NCI-H524 treated with DMSO at 0.1 percent for 48 hours (cell line): ENCODE measurements at places on chromosomes 3 and 15.

GRCh38 chr3:101219842-101220560 is 100.4 kb downstream of the IMPG2 start:
- DNase-seq, result no peak

DNA sequence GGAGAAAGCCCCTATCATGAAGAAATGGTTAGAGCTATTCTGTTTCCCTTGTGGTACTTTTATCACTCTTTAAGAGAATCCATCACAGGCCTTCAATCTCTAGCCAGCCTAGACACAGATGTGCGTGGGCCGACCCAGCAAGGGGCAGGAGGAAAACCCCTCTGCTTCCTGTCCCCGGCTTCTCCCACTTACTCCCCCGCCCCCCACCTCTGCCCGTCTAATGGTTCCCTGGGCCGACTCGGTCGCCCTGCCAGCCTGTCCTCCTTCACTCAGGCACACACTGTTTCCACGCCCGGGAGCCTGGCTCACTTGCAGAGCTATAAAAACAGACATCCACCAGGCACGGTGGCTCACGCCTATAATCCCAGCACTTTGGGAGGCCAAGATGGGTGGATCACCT is 58.3 kb upstream of the TFRC start:
- DNase-seq, result no peak

DNA sequence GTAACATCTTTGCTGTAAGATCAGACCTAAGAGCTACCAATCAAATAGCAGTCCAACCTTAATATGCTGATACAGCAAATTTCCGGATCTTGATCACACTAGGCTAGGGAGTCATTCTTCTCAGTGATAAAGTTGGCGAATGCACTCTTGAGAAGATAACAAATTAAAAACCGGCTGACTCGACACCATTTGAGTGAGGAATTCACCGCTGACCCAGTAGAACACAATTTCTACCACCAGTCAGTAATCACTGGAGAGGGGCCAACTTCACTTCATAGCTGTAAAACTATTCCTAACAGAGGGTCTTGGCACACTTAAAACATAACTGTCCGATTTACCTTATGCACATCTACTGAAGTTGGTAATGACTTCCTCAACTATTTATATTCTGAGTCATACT is 47.2 kb downstream of the MEIS2 start:
- no peak for DNase-seq

- DNase-seq, result no peak
Measured at GRCh38 chr3:65172209-65172608, 484.4 kb upstream of the ADAMTS9 start.

DNA sequence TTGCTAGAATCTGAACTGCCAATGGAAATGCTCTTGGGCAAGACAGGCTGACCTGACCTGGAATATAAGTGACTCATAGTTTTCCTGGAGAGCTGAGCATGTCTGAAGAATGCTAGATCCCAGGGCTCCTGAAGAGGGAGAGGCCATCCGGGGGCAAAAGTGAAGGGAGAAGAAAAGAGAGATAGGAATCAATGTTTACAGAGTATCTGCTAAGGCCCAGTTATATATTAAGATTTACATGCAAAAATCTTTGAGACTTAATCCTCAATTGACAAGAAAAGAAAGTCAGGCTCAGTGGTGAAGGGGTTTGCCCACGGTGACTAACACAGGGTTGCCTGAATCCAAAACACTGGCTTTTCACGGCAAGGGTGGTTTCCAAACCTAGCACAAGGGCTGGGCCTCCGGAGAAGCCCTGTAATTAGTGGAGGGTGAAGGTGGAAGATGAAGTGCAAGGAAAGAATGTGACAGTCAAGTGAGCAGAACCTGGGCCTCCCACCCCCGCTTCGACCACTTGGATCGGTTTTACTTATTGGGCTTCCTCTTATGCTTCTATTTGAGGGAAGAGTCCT is 91.7 kb upstream of the FGF12 start:
- no peak for DNase-seq

DNA sequence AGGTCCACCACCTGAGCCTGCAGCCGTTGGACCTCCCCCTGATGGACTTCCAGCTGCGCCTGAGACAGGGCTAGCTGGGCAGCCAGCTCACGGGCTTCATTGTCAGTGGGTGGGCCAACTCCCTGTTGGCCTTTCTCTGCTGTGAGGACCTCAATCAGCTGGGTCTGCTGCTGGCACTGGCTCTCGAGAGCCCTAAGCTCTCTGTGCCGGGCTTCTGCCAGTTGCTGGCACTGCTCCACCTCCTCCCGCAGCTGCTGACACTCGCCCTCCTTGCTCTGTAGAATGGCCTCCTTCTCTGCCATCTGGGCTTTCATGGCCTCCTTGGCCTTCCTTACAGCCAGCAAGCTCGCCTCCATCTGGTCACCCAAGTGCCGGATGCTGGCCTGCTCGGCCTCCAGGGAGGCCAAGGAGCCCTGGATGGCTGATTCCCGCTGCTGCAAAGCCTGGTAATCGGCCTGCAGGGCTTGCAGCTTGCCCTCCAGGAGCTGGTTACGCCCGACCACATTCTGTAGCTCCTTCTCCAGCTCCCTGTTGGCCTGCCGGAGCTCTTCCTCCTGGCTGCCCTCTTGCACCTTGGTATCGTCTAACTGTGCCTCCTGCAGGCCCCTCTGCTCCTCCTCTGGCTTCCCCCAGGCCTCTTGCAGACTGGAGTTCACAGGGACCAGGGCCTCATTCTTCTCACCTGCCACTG is 23.8 kb downstream of the CXCR6 start:
- no peak for DNase-seq

GRCh38 chr3:108251265-108251664 is 29.0 kb upstream of the IFT57 start:
- DNase-seq, result no peak

- DNase-seq, result no peak
Measured at GRCh38 chr15:80160570-80161156, 7.9 kb downstream of the FAH start.

- DNase-seq, result no peak
Measured at GRCh38 chr15:48002767-48003166, 118.0 kb upstream of the SLC24A5 start.

DNA sequence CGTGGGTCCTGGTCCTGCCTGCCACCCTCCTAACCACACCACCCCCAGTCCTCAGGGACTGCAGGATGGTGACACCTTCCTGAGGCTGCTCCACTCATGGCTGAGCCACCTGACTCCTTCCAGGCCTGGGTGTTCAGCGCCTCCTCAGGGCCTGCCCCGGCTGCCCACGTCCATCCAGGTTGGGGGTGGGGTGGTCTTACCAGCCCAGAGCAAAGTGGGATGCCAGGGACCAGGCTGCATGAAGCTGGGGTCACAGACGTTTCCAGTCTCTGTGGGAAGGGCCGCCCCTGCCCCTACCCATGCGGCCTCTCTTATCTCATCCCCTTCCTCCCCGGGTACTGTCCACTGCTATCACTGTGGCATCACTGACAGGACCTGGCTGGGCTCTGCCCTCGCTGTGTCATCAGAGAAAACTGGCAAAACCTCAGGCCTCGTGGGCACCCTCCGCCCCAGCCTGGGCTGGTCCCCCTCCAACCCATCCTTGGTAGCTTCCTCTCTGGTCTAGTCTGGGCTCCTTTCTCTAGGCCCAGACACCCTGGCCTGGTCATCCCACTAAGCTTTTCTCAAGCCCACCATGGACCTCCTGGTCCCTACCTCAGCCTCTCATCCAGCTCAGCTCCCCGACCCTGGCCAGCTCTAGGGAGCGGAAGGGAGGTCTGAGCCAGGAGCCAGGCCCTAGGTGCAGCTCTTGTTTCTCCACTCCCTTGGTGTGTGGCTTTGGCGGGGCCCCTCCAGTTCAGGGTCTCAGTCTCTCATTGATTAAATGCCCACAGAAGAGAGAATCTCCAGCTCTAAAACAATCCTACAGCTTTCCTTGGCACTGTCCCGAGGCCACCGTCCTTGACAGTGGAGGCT is 32.9 kb downstream of the WNT7A start:
- no peak for DNase-seq

DNA sequence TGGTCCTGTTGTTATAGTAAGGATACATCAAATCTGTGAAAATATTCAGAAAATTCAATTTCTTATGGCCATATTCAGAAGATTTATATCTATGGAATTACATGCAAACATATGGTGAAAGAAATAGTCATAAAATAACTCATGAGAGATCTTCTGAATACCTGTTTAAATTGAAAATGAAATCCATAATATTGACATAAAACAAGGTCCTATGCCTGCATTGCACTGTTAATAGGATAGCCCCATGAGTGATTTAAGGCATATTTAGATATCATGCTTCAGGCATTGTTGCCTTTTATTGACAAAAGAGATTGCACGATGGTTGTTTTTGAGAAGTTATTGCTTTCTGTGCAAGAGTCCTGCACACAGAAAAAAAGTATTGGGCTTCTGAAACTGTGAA is 591.7 kb upstream of the ZNF717 start:
- DNase-seq, result no peak

DNA sequence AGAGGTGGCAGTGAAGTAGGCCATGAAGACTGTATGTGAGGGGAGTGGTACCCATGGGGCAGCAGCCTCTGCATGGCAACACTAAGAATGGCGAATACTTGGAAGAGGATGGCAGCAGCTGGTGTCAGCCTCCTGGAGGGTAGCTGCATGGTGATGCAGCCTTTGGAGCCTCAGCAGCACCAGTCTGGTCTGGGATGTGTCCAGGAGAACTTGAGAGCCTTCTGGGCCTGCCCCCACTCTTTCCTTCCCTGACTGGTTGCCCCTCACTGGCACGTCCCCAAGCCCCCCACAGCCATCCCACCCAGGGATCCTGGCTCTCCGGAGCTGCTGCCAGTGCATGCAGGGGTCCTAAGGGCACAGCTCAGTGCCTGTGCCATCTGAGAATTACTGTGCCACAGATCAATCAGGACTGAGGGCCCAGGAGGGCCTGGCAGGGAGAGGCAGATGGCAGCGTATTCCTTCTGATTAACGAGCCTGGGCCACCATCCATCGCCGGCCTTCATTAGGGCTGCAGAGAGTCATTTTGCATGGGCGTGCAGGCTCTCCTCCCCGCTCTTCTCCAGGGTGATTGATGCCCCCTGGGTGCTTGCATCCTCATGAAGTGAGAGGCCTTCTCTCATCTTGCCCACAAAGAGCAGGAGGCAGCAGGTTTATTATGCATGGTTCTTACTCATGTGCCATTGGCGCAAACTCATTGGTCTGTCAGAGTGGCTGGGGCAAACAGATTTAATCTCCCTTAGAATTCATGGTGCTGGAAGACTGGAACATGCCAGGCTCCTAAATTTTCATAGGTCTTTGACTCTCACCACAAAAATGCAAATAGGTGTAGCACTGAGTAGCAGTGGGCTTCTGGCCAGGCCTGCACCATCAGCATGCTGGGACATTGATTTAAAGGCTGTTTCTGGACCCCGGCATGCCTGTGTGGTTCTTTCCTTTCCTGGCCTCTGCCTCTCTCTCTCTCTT is 116.8 kb downstream of the EPHB1 start:
- DNase-seq, result no peak

- DNase-seq, result no peak
Measured at GRCh38 chr15:90901175-90902039, 1.7 kb upstream of the MAN2A2 start.

GRCh38 chr15:74370471-74370870 is 3.0 kb upstream of the CYP11A1 start:
- no peak for DNase-seq

DNA sequence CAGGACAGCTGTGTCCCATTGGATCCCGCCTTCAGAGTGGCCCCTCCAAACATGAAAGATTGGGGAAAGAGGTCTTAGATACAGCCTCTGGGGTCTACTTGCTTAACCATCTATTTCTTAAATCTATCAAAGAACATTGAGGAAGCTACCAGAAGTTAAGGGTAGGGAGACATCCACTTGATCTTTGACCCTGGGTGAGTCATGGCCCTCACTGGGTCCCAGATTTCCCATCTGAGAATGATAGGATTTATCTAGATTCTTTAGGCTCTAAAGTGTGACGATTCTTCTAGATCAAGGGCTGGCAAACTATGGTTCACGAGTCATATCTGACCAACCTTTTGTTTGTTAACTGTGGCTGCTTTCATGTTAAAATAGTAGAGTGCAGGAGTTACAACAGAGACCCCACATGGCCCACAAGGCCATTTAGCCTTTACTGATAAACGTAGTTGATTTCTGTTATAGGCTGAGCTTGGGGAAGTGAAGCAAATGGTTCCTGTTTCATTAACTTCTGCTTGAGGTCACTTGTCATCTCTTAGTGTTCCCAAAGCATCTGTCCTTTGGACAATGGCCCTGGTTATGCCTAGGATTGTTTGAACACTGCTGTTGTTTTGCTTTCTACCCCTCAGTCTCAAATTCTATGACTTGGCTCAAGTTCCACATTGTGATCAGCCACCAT is 8.0 kb downstream of the MUC13 start:
- no peak for DNase-seq

DNA sequence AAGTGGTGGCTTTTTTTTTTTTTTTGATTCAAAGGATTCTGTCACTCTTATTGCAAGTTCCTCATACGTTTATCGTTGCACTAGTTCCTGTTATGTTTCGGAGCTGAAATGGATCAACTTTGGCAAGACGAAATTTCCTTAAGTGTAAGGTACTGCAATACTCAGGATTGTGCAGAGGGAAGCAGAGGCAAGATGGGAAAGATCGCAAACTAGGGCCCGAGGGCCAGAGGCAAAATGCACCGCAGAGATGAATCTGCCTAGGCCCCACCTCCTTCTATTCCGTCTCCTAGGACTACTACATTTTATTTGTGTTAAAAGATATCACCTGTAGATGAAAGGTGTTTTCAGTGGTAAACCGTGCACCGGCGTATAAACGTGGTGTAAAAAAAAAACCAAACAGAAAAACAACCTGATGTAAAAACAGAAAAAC is 331 bp downstream of the RNU6-1 start:
- peak; percentile 71 for DNase-seq

DNA sequence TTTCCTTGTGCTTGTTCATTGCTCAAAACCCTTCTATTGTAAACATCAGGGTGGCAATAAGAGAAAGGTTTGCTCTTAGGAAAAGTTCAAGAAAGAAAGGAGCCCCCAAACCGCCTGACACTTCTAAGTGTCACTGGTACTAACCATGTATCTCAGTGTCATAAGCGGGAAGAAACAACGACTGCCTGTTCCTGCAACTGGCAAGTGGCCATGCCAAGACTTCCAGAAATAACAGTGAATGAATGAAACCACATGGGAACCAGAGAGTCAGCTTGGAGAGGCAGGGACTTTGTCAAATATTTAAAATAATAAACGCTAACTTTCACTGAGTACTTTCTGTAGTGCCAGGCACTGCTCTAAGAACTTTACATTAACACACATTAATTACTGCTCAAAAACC is 1.1 kb downstream of the PLSCR2 start:
- DNase-seq, result no peak

DNA sequence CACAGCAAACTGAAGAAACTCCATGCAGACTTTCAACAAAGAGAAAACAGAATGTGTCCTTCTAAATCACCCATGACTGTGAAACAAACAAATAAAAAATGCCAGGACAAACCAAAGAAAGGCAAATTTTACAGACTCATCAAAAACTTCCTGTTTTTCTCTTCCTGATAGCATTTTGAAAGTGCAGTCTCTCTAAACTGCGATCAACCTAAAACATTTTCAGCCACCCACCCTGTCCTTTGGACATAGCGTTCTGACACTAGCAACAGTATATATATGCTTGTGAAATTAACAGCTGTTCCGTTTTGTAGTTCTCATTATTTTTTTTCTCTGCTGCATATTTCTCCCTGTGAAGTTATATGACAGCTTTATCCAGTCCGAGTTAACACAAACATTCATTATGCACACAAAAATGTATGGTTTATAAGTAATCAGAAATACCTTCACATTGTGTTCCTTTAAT is 151.7 kb downstream of the FBN1 start:
- DNase-seq, result no peak

- DNase-seq, result no peak
Measured at GRCh38 chr15:58229297-58229768, 91.2 kb downstream of the AQP9 start.
